ENCODE measurements at places on chromosomes 2 and 18. TPM values are rescaled to one million over a fixed set of nuclear protein-coding genes. Genes with fewer than 3 reads are reported as not detected.
A peak's percentile ranks its signal among the peaks of the same experiment; 100 is the strongest.

GRCh38 chr2:223076573-223076972 is 24.6 kb downstream of the KCNE4 start:
- H3K36me3 ChIP-seq: no peaks in the 10 kb centered on the region
- no peaks in the 10 kb centered on the region for H3K27me3 ChIP-seq
- no peaks in the 10 kb centered on the region for H3K4me1 ChIP-seq
- H3K27ac ChIP-seq: no peak overlapping the region
- DNase-seq: no peak

- no peaks in the 10 kb centered on the region for H3K36me3 ChIP-seq
- no peaks in the 10 kb centered on the region for H3K27me3 ChIP-seq
- H3K4me3 ChIP-seq: no peak overlapping the region
- no peaks in the 10 kb centered on the region for H3K4me1 ChIP-seq
- no peak for DNase-seq
Measured at GRCh38 chr18:78939105-78939504, 40.5 kb upstream of the SALL3 start.

- H3K4me1 ChIP-seq: no peaks in the 10 kb centered on the region
- H3K36me3 ChIP-seq: peaks cover 12% of the 10 kb centered on the region
- H3K27ac ChIP-seq: 0 out of 2 replicates have a peak overlapping the region, but pooled peaks have one; percentile 72
- H3K4me3 ChIP-seq: no peak overlapping the region
- no peak for DNase-seq
Measured at GRCh38 chr2:231276987-231277386, 78.6 kb downstream of the ARMC9 start.

GRCh38 chr2:224366267-224366844 is 35.6 kb downstream of the FAM124B start:
- H3K4me1 ChIP-seq: no peaks in the 10 kb centered on the region
- H3K27ac ChIP-seq: no peak overlapping the region
- no peak for DNase-seq

GRCh38 chr2:54986264-54986663 is 64.0 kb downstream of the RTN4 start:
- peaks cover 17% of the 10 kb centered on the region for H3K4me1 ChIP-seq
- H3K27ac ChIP-seq: no peak overlapping the region
- no peaks in the 10 kb centered on the region for H3K27me3 ChIP-seq

DNA sequence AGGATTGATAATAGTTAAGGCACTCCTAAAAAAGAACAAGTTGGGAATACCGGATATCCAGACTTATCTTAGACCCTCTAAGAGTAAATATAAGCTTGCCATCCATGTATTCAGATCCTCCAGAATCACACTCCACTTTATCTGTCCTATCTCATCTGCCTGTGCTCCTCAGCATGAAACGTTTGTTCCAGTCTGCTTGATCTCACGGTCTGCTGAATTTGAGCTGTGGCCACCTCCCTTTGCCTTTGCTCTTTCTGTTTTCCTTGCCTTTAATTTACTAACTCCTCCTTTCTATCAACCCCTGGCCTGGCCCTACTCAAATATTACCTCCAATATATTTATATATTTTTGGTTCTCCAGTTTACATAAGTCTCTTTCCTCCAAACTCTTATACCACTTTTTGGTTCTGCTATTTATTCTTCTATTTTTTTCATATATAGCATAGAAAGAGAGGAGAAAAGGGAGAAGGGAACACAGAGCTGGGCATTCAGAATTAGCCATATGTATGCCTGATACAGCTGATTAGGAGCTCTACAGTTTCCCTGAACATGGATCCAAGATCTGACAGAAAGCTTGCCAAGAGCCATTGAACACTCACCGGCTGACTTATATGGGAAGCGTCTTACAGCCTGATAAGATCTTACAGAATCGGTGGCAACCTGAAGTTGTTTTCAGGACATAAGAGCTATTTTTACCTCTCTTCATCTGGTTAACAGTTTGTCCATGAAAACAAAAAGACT is 21.8 kb upstream of the DNAJC27 start:
- no peaks in the 10 kb centered on the region for H3K36me3 ChIP-seq
- no peak overlapping the region for H3K27ac ChIP-seq
- H3K4me3 ChIP-seq: no peak overlapping the region
- no peaks in the 10 kb centered on the region for H3K4me1 ChIP-seq
- no peak for DNase-seq
- H3K27me3 ChIP-seq: no peaks in the 10 kb centered on the region

- DNase-seq: no peak
- no peaks in the 10 kb centered on the region for H3K36me3 ChIP-seq
- no peak overlapping the region for H3K27ac ChIP-seq
- H3K4me3 ChIP-seq: no peak overlapping the region
- H3K4me1 ChIP-seq: peaks cover 35% of the 10 kb centered on the region
Measured at GRCh38 chr2:144597388-144597787, 77.5 kb upstream of the ZEB2 start.

DNA sequence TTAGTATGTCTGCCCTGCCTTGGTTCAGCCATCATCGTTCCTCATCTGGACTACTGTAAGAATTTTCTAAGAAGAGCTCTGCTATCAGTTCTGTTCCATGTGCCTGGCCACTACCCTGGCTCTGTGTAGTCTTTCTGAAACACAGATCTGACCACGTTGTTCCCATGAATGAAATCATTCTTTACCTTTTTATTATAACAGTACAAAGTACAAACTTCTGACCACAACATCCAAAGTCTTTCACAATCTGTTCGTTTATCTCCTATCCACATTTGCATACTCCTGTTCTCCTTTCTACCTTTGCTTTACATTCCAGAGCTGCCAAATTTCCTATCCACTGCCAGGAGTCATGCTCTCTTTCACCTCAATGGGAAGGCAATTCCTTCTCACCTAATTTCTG is 284.6 kb upstream of the LRP1B start:
- no peaks in the 10 kb centered on the region for H3K27me3 ChIP-seq
- no peaks in the 10 kb centered on the region for H3K36me3 ChIP-seq
- DNase-seq: no peak
- no peaks in the 10 kb centered on the region for H3K4me1 ChIP-seq
- no peak overlapping the region for H3K4me3 ChIP-seq

GRCh38 chr2:201228271-201228911 is 31.9 kb upstream of the CASP8 start:
- no peaks in the 10 kb centered on the region for H3K36me3 ChIP-seq
- DNase-seq: no peak
- no peaks in the 10 kb centered on the region for H3K27me3 ChIP-seq
- no peaks in the 10 kb centered on the region for H3K4me1 ChIP-seq
- H3K27ac ChIP-seq: no peak overlapping the region

GRCh38 chr2:48749291-48750127 is 6.0 kb downstream of the LHCGR start:
- no peak for DNase-seq
- peaks cover 4% of the 10 kb centered on the region for H3K27me3 ChIP-seq
- no peak overlapping the region for H3K4me3 ChIP-seq

- H3K27me3 ChIP-seq: no peaks in the 10 kb centered on the region
- H3K4me1 ChIP-seq: no peaks in the 10 kb centered on the region
- DNase-seq: no peak
- no peaks in the 10 kb centered on the region for H3K36me3 ChIP-seq
- no peak overlapping the region for H3K27ac ChIP-seq
- H3K4me3 ChIP-seq: no peak overlapping the region
Measured at GRCh38 chr2:112705575-112705974, 15.2 kb upstream of the NT5DC4 start.

GRCh38 chr2:3073704-3074103 is 303.9 kb downstream of the EIPR1 start:
- H3K36me3 ChIP-seq: no peaks in the 10 kb centered on the region
- no peaks in the 10 kb centered on the region for H3K27me3 ChIP-seq
- peak; percentile 12 for DNase-seq
- H3K27ac ChIP-seq: no peak overlapping the region
- no peak overlapping the region for H3K4me3 ChIP-seq

DNA sequence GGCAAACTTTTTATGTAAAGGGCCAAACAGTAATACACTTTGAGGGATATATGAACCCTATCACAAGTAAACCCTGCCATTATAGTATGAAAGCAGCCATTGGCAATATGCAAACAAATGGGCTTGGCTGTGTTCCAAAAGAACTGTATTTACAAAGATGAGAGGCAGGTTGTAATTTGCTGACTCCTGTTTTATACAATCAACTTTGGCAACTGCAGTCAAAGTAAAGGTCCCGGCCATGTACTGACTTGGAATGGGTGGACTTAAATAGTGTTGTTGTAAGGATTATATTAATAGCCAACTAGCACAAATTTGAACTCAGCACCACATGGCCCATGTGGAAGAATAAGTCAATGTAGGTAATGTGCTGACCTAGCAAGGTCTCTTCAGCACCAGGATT is 223.4 kb downstream of the WDPCP start:
- no peaks in the 10 kb centered on the region for H3K4me1 ChIP-seq
- H3K27me3 ChIP-seq: no peaks in the 10 kb centered on the region
- H3K27ac ChIP-seq: no peak overlapping the region
- no peaks in the 10 kb centered on the region for H3K36me3 ChIP-seq
- DNase-seq: no peak

GRCh38 chr2:7738596-7738995 is 821.4 kb downstream of the RNF144A start:
- no peaks in the 10 kb centered on the region for H3K4me1 ChIP-seq
- no peak overlapping the region for H3K4me3 ChIP-seq
- no peak for DNase-seq
- H3K36me3 ChIP-seq: no peaks in the 10 kb centered on the region

GRCh38 chr18:51108330-51108729 is 78.3 kb downstream of the SMAD4 start:
- DNase-seq: no peak
- H3K36me3 ChIP-seq: no peaks in the 10 kb centered on the region
- no peak overlapping the region for H3K4me3 ChIP-seq
- no peaks in the 10 kb centered on the region for H3K4me1 ChIP-seq
- no peaks in the 10 kb centered on the region for H3K27me3 ChIP-seq

DNA sequence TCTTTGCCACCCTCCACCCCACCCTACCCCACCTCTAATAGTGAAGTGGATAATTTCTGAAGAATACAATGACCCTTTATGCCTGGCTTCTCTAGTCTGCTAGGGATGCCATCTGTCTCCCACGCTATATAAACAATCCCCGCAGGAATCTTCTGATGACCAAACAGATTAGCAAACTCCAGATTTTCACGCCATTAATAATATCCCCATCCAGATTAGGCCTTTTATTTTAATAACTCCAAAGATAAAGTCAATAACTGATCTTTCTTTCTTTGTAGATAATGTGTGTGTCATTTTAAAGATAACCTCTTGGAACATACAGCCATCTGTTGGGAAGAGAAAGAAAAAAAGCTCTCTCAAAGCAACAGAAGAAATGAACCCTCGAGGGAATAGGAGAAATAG is 47.9 kb upstream of the CCDC150 start:
- no peak for DNase-seq
- H3K36me3 ChIP-seq: no peaks in the 10 kb centered on the region
- no peak overlapping the region for H3K27ac ChIP-seq
- peaks cover 14% of the 10 kb centered on the region for H3K4me1 ChIP-seq
- peaks cover 46% of the 10 kb centered on the region for H3K27me3 ChIP-seq
- peak overlapping the region; percentile 61 for H3K4me3 ChIP-seq

DNA sequence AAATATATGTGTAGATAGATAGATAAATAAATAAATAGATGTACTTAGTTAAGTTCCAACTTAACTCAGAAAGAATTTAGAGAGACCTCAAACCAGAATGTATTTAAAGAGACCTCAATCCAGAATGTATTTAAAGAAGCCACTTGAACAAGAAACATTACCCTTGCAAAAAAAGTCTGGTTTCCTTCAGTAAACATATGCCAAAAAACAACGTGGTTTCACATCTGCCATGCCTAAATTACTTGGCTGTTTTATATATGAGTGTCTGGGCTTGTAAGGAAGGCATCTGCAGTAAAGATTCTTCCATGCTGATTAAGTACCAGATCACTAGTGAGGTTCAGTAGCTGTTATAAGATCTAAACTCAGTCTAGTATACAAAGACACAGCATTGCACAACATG is 29.1 kb upstream of the RPE start:
- H3K36me3 ChIP-seq: no peaks in the 10 kb centered on the region
- no peaks in the 10 kb centered on the region for H3K27me3 ChIP-seq
- H3K4me3 ChIP-seq: no peak overlapping the region
- no peaks in the 10 kb centered on the region for H3K4me1 ChIP-seq

DNA sequence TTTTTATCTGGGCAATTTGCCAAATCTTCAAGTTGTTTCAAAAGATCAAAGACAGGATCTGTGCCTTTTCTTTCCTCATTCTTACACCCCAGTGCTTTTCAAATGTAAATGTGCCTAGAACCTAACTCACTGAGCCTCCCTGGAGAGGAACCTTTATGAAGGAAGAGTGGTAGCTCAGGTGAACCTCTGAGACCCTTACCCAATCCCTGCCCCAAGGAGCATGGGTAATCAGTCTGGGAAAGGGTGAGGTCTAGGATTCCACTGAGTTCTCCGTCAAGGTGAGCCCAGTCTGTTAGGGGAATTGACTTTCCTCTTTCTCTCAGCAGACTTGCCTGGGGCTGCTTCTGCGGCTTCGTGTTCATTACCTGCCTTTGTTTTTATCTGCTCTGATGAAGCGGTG is 88.1 kb upstream of the MAP4K4 start:
- DNase-seq: peak; percentile 45
- no peaks in the 10 kb centered on the region for H3K36me3 ChIP-seq
- H3K27me3 ChIP-seq: no peaks in the 10 kb centered on the region
- peak overlapping the region; percentile 3 for H3K27ac ChIP-seq
- H3K4me3 ChIP-seq: no peak overlapping the region

GRCh38 chr2:180927030-180927686 is 53.2 kb upstream of the UBE2E3 start:
- no peaks in the 10 kb centered on the region for H3K4me1 ChIP-seq
- H3K36me3 ChIP-seq: no peaks in the 10 kb centered on the region
- no peaks in the 10 kb centered on the region for H3K27me3 ChIP-seq
- no peak overlapping the region for H3K27ac ChIP-seq
- H3K4me3 ChIP-seq: no peak overlapping the region
- no peak for DNase-seq

DNA sequence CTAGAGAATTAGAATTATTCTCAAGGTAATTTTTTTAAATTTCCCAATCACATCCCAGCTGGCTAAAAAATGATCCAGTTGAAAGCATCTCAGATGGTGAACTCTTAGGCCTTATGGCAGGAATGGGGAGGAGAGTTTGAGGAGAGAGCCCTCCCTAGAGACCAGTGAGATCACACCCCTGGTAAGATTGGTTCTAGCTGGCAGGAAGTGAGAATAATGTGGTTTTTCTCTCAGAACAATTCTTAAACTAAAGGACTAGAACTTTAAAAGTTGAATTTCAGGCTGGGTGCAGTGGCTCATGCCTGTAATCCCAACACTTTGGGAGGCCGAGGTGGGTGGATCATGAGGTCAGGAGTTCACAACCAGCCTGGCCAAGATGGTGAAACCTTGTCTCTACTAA is 120.2 kb downstream of the MYO3B start:
- H3K4me3 ChIP-seq: no peak overlapping the region
- H3K27me3 ChIP-seq: no peaks in the 10 kb centered on the region
- H3K27ac ChIP-seq: no peak overlapping the region

GRCh38 chr2:7612969-7613368 is 695.8 kb downstream of the RNF144A start:
- H3K27me3 ChIP-seq: no peaks in the 10 kb centered on the region
- H3K4me3 ChIP-seq: no peak overlapping the region

The SRD5A2 gene
- 0.03 TPM for total RNA-seq

The POTEC gene
- total RNA-seq: not detected

The NCKAP5 gene
- 0.31 TPM for total RNA-seq

The CCDC138 gene
- total RNA-seq: 31.6 TPM

The ASIC4 gene
- not detected for total RNA-seq

The ACOXL gene
- total RNA-seq: 14.7 TPM

The RAX gene
- 0.03 TPM for total RNA-seq

The SIGLEC15 gene
- total RNA-seq: not detected

The RAB31 gene
- total RNA-seq: 18.8 TPM

The KIAA2012 gene
- 0.03 TPM for total RNA-seq

The RAB6C gene
- total RNA-seq: not detected

The GKN1 gene
- total RNA-seq: not detected

The CHRND gene
- not detected for total RNA-seq

The ATG16L1 gene
- total RNA-seq: 37.9 TPM

All from GM23338 (cell line).